T follicular helper cell (primary cell): ENCODE measurements at places on chromosomes 2 and 18.

GRCh38 chr2:221429741-221430491 is 142.2 kb downstream of the EPHA4 start:
- no peak for DNase-seq

GRCh38 chr2:68487773-68488355 is 20.5 kb downstream of the APLF start:
- DNase-seq, result no peak

- no peak for DNase-seq
Observed at GRCh38 chr2:112150447-112150846, 12.3 kb downstream of the FBLN7 start.

- no peak for DNase-seq
Observed at GRCh38 chr2:28135324-28135723, 244.8 kb downstream of the BABAM2 start.

- no peak for DNase-seq
Observed at GRCh38 chr18:10927286-10927992, 221.9 kb downstream of the PIEZO2 start.

DNA sequence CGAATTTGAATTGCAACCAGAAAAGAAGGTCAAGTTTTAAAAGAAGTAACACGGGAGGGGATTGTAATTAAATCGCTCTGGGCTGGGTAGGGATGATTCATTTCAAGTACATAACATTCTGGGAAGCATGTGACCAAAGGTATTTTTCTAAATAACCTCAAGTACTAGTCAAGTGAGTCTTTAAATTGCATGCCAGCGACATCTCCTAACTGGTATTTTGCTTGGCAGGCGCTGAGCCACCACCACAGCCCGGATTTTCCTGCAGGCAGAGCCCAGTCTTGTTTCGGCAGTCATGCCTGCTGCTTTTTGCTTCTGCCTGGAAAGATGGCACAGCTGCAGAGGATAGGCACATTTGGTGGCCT is 33.7 kb upstream of the NPAS2 start:
- no peak for DNase-seq
